ENCODE measurements at places on chromosomes 5 and 9. TPM values are rescaled to one million over a fixed set of nuclear protein-coding genes. Genes with fewer than 3 reads are reported as not detected.
A peak's percentile ranks its signal among the peaks of the same experiment; 100 is the strongest.

Gene TMEM252
- not detected for total RNA-seq

Gene NR2F1
- not detected for total RNA-seq

Gene CYLC2
- not detected for total RNA-seq

Gene MYOT
- not detected for total RNA-seq

Gene KCNV2
- not detected for total RNA-seq

Gene PCAT7
- not detected for total RNA-seq

GRCh38 chr5:112737070-112737462, 619 bp upstream of the APC start:
- H3K4me1 ChIP-seq = peaks cover 19% of the 10 kb centered on the region
- H3K27ac ChIP-seq = peak overlapping the region; percentile 91
- no peaks in the 10 kb centered on the region for H3K36me3 ChIP-seq
- H3K27me3 ChIP-seq = no peaks in the 10 kb centered on the region

- peaks cover 62% of the 10 kb centered on the region for H3K4me1 ChIP-seq
- no peak for DNase-seq
These were observed 7.5 kb downstream of the SERINC5 start for GRCh38 chr5:80248378-80248777.

GRCh38 chr5:14316471-14316870, 173.3 kb downstream of the TRIO start:
- no peak overlapping the region for H3K27ac ChIP-seq
- DNase-seq = no peak
- no peaks in the 10 kb centered on the region for H3K4me1 ChIP-seq
- H3K36me3 ChIP-seq = peaks cover 4% of the 10 kb centered on the region
- peaks cover 7% of the 10 kb centered on the region for H3K27me3 ChIP-seq

DNA sequence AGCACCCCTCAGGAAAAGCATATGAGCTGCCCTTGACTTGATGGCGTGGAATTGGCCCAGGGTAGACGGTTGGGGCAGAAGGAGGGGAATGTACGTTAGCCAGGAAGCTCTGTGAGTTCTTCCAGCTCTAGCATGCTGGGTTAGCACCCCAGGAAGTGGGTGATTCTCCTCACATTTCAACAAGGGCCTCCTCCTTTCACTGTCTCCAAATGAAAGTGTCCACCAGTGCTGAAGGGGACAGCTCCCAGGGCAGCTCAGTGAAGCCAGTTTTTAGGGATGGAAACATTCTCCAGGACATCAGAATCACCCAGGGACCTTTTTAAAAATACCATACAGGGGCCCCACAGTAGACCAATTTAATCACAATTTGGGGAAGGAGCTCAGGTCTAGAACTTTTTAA, 17.2 kb upstream of the AFAP1L1 start:
- peaks cover 23% of the 10 kb centered on the region for H3K27me3 ChIP-seq
- H3K4me3 ChIP-seq = no peak overlapping the region
- H3K4me1 ChIP-seq = no peaks in the 10 kb centered on the region
- H3K27ac ChIP-seq = no peak overlapping the region
- DNase-seq = no peak

DNA sequence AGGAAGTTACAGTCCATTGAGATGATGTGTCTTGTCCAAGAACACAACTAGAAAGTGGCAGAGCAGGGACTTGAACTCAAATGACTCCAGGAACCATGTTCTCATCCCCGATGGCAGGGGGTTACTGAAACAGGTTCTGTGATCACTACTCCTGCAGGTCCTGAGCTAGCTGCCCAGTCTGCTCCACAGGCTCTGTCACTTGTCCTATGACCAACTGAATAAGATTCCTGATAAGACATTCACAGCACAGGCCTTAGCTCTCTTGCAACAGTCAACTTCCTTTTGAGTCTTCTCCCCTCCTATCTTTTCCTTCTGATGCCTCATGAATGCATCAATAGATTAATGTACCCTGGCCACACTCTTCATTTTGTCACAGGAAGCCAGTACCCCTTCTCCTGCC, 109.2 kb downstream of the SH3TC2 start:
- H3K27ac ChIP-seq = no peak overlapping the region
- no peak overlapping the region for H3K4me3 ChIP-seq
- no peak for DNase-seq
- H3K27me3 ChIP-seq = peaks cover 14% of the 10 kb centered on the region
- H3K4me1 ChIP-seq = peaks cover 3% of the 10 kb centered on the region

DNA sequence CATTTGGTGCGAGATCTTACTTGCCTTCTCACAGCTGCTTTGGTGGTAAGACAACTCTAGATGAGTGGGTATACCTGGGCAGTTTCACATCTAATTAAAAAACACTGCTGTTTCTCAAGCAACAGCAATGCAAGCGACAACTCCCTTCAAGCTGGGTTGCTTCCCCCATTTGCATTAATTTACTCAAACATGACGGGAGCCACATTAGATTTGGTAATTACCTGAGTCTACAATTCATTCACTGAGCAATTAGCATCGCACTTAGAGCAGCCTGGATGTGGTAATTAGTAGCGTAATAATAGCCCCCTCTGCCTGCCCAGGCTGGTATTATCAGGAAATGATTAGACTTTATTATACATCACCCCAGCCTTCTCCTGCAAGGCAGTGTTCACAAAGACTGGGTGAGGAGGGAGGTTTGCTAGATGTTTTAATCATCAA, 73.4 kb downstream of the FBXO38 start:
- peaks cover 65% of the 10 kb centered on the region for H3K27me3 ChIP-seq
- H3K4me1 ChIP-seq = peaks cover 2% of the 10 kb centered on the region
- H3K4me3 ChIP-seq = no peak overlapping the region
- H3K27ac ChIP-seq = no peak overlapping the region
- DNase-seq = no peak

DNA sequence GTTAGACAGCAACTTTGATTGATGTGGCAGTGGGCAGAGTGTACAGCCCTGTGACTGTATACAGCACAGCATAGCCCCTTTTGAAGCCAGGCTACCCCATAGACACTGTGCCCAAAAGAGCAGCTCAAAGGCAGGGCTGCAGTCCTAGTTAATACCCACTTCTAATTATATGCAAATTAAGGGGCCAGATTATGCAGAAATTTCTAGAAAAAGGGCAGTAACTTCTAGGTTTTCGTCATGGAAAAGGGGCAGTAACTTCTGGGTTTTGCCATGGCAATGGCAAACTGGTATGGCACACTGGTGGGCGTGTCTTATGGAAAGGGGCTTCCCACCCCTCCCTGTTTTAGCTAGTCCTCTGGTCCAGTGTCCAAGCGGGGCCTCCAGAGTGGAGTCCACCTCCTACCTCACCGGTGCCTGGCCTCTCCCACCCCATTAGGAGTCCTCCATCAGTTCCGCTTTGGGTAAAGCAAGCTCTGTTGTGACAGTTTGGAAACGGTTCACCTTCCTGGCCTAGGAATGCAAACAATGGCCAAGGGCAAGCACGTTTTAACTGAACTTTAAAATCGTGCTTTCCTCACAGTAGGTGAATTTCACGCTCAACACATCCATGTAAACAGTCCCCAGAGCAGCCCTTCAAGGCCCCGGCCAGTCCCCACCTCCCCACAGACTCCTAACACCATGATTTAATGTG, 5.6 kb downstream of the ADAMTS13 start:
- DNase-seq = no peak
- peaks cover 4% of the 10 kb centered on the region for H3K4me1 ChIP-seq
- peaks cover 31% of the 10 kb centered on the region for H3K27me3 ChIP-seq
- H3K4me3 ChIP-seq = peak overlapping the region; percentile 79
- no peaks in the 10 kb centered on the region for H3K36me3 ChIP-seq

GRCh38 chr5:157917491-157917890, 58.5 kb upstream of the CLINT1 start:
- DNase-seq = no peak
- H3K27me3 ChIP-seq = no peaks in the 10 kb centered on the region
- no peaks in the 10 kb centered on the region for H3K36me3 ChIP-seq
- H3K4me3 ChIP-seq = no peak overlapping the region
- H3K27ac ChIP-seq = peak overlapping the region; percentile 54

Measured in T-helper 17 cell (primary cell).